ENCODE measurements at places on chromosomes 2 and 18.

DNA sequence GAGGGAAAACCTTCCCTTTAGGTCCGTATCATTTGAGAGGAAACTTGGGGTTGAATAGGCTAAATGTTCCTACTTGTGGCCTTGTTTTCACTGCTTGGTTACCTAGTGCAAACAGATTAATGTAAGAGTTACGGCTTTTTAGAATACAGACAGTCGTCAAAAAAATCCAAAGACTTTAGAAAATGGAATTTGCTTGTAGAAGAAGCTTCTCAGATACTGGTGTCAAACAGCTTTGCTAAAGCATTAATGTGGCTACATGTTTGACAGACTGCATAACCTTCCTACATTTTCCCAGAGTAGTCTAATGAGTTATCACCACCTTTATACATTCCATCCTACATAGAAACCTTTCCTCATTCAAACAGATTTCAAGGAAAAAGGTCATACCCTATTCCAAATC, 114.6 kb downstream of the FMNL2 start:
- H3K27ac ChIP-seq, result no peak overlapping the region
- no peaks in the 10 kb centered on the region for H3K27me3 ChIP-seq
- no peaks in the 10 kb centered on the region for H3K36me3 ChIP-seq
- H3K4me3 ChIP-seq, result no peak overlapping the region

- DNase-seq, result no peak
- H3K4me3 ChIP-seq, result no peak overlapping the region
Observed at GRCh38 chr18:28164771-28165483, 12.0 kb downstream of the CDH2 start.

GRCh38 chr18:26215247-26215970, 10.8 kb upstream of the TAF4B start:
- no peak for DNase-seq
- H3K4me1 ChIP-seq, result no peaks in the 10 kb centered on the region
- H3K27ac ChIP-seq, result no peak overlapping the region
- no peaks in the 10 kb centered on the region for H3K36me3 ChIP-seq
- H3K4me3 ChIP-seq, result no peak overlapping the region

DNA sequence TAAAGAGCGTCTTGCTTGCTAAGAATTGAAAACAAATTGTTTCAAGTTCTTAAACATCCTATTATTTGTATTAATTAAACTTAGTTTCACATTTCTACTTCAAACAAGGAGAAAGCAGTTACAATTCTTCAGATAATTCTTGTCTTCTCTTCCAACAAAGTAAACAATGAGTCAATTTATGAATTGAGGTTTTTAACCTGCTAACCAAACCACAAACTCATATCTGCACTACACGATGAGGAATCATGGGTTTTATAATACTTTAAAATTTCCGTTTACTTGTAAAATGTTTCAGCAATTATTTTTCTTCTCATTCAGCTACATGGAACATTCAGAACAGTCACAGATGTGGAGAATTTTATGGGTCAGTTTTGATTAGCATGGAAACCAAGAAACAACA, 114.2 kb downstream of the SPIRE1 start:
- no peaks in the 10 kb centered on the region for H3K4me1 ChIP-seq
- no peak overlapping the region for H3K27ac ChIP-seq
- H3K4me3 ChIP-seq, result no peak overlapping the region
- H3K36me3 ChIP-seq, result no peaks in the 10 kb centered on the region
- no peaks in the 10 kb centered on the region for H3K27me3 ChIP-seq
- no peak for DNase-seq

DNA sequence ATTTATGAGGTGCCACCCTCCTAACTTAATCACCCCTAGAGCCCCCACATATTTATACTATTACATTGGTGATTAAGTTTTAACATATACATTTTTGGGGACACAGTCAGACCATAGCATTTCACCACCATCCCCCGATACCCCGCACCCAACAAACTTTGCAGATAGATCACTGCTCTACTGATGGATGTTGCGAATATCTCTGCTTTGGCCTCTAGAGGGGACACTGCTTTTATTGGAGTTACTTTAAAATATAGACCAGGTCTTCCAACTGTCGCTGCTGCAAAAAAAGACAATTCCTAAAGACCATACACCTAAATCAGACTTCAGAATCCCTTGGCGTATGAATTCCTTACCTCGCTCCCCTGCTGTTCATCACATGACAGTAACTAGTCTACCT, 115.8 kb upstream of the FSHR start:
- no peak overlapping the region for H3K27ac ChIP-seq
- no peaks in the 10 kb centered on the region for H3K4me1 ChIP-seq
- no peaks in the 10 kb centered on the region for H3K27me3 ChIP-seq
- no peak overlapping the region for H3K4me3 ChIP-seq

GRCh38 chr2:198311020-198311419, 506.6 kb downstream of the PLCL1 start:
- H3K36me3 ChIP-seq, result no peaks in the 10 kb centered on the region
- no peaks in the 10 kb centered on the region for H3K4me1 ChIP-seq

DNA sequence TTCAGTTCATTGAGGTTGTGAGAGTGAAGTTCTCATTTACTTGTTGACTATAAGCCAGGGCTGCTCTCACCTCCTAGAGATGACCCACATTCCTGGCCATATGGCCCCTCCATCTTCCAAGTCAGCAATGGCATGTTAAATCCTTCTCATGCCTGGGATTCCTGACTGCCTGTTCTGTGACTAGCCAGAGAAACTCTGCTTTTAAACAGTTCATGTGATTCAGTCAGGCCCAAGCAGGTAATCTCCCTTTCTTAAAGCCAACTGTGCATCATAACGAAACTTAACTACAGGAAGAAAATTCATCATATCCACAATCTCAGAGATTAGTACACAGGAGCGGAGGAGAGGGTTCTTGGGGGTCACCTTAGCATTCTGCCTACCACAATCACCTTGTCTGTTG, 11.5 kb downstream of the DPP4 start:
- no peak for DNase-seq
- H3K36me3 ChIP-seq, result no peaks in the 10 kb centered on the region
- H3K27me3 ChIP-seq, result no peaks in the 10 kb centered on the region

DNA sequence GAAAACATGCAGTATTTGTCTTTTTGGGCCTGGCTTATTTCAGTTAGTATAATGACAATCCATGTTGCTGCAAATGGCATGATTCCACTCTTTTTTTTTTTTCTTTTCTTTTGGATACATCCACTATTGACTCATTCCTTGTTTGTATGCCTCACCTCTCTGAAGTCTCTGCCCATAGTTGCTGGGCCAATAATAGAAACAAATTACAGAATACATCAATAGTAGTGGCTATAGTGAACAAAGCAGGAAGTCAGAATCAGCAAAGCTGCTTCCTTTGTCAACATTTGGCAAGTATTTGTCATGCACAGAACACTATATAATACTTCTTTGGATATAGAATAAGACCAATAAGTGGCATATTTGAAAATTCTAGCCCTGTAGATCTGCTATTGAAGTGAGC, 609.7 kb downstream of the STK39 start:
- no peak overlapping the region for H3K27ac ChIP-seq
- no peaks in the 10 kb centered on the region for H3K27me3 ChIP-seq
- DNase-seq, result no peak

DNA sequence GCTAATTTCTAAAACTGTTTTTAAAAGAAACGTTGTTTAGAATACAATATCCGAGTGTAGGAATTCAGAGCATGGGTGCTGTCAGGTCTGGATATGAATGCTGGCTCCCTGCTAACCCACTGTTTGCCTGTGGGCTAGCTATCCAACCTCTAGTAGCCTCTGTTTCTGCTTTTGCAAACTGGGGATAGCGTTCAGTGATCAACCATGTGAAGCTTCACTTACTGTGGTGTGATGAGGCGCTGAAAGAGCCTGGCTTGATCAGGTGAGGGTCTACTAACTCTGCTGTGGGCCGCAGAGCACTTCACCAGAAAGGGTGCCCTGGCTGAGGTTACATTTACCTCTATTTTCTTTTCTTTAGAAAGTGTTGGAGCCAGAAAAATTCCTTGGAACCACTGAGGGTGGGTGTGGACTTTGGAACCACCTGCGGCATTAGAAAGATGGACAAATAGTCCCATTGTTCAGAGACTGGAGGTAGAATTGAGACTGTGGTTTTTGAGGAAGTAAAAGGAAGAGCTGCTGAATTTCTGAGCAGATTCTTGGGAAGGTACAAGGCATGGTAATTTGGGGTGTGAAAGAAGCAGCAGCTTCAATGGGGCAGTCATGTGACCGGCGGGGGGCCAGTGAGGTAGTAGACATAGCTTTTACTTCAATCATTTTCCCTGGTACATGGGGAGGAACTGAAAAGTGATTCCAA, 96.3 kb upstream of the CD302 start:
- H3K27ac ChIP-seq, result no peak overlapping the region
- no peaks in the 10 kb centered on the region for H3K36me3 ChIP-seq
- no peaks in the 10 kb centered on the region for H3K27me3 ChIP-seq
- no peaks in the 10 kb centered on the region for H3K4me1 ChIP-seq
- no peak for DNase-seq
- no peak overlapping the region for H3K4me3 ChIP-seq

GRCh38 chr2:129673847-129674711, 305.4 kb upstream of the RAB6C start:
- no peak for DNase-seq
- H3K4me3 ChIP-seq, result no peak overlapping the region
- no peak overlapping the region for H3K27ac ChIP-seq
- H3K27me3 ChIP-seq, result no peaks in the 10 kb centered on the region
- H3K36me3 ChIP-seq, result no peaks in the 10 kb centered on the region

- DNase-seq, result no peak
- H3K4me1 ChIP-seq, result no peaks in the 10 kb centered on the region
- no peaks in the 10 kb centered on the region for H3K27me3 ChIP-seq
- no peak overlapping the region for H3K27ac ChIP-seq
- H3K4me3 ChIP-seq, result no peak overlapping the region
- H3K36me3 ChIP-seq, result peaks cover 4% of the 10 kb centered on the region
Observed at GRCh38 chr2:222594679-222595078, 61.2 kb downstream of the FARSB start.

DNA sequence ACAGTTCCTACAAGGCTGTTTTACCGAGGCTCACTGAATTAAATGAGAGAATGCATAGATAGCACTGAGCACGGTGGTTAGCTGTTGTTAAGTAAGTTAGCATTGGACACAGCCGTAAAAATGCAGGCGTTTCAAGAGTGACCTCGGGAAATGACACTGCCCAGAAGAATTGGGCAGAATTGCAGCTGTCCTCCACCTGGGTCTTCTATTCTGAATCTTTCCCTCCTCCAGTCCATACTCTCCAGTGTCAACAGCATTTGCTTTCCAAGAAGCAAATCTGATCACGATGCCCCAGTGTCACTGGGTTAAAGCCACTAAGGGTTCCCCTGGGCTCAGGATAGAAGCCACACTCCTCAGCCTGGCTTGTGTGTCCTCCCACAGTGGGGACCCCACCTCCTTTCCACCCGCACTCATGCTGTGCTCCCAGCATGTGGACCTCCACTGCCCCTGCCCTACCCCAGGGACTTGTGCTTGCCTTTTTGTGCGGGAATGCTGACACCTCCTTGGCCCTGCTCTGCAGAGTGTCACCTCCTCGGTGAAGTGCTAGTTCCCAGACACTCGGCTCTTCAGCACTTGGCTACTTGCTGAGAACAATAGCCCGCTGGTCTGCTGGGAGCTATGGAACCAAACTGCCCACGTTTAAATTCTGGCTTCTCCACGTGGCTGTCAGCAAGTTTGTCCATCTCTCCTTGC, 135.0 kb downstream of the ANTXR1 start:
- no peak overlapping the region for H3K27ac ChIP-seq
- H3K36me3 ChIP-seq, result peaks cover 22% of the 10 kb centered on the region
- no peaks in the 10 kb centered on the region for H3K27me3 ChIP-seq
- DNase-seq, result no peak
- H3K4me3 ChIP-seq, result no peak overlapping the region

- no peak for DNase-seq
- H3K27me3 ChIP-seq, result peaks cover 2% of the 10 kb centered on the region
- no peak overlapping the region for H3K4me3 ChIP-seq
- H3K36me3 ChIP-seq, result no peaks in the 10 kb centered on the region
- peaks cover 6% of the 10 kb centered on the region for H3K4me1 ChIP-seq
- no peak overlapping the region for H3K27ac ChIP-seq
Observed at GRCh38 chr2:241074065-241074818, 27.8 kb downstream of the MTERF4 start.

DNA sequence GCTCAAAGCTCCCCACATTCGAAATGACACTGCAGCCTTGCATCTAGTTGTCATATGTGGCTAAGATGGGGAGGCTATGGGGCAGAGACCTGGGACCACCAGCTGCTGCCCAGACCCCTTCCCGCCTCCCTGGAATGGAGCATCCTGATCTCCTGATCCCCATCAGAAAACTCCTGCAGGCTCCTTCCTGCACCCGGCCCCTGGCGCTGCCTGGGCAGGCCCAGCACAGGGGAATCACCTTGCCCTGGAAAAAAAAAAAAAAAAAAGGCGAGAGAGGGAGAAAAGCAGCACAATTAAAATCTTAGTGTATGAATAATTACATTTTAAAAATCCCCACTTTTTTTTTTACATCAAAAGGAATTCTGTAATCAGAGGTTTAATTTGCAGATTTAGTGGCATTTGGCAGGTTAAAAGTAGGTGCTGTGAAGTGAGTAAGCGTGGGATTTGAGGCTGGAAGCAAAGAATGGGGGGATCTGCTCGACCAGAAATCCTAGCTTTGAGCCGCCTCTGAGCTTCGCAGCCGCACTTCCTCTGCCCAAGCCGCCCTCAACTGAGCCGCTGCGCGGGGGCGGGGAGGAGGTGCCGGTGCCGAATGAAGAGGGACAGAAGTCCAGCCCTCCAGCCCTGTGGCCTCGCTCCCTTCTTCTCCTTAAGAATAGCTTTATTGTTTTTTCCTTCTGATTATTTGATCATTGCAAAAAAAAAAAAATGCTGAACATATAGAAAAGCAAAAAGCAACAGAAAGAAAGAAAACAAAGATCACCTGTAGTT, 30.0 kb downstream of the THNSL2 start:
- no peak overlapping the region for H3K27ac ChIP-seq
- peaks cover 22% of the 10 kb centered on the region for H3K27me3 ChIP-seq
- H3K4me3 ChIP-seq, result no peak overlapping the region
- peak; percentile 29 for DNase-seq

GRCh38 chr2:35365859-35366258, 989.7 kb upstream of the CRIM1 start:
- no peak overlapping the region for H3K27ac ChIP-seq
- H3K36me3 ChIP-seq, result no peaks in the 10 kb centered on the region
- H3K4me1 ChIP-seq, result no peaks in the 10 kb centered on the region
- no peak for DNase-seq

- H3K27me3 ChIP-seq, result no peaks in the 10 kb centered on the region
- DNase-seq, result no peak
- H3K4me3 ChIP-seq, result no peak overlapping the region
- no peaks in the 10 kb centered on the region for H3K36me3 ChIP-seq
- H3K4me1 ChIP-seq, result no peaks in the 10 kb centered on the region
Observed at GRCh38 chr2:56217106-56217505, 33.3 kb downstream of the CCDC85A start.
